ENCODE measurements at places on chromosomes 3 and 15. TPM values are rescaled to one million over a fixed set of nuclear protein-coding genes. Genes with fewer than 3 reads are reported as not detected.

Gene CHL1
- 0.14 TPM for polyA plus RNA-seq

Gene SLC6A11
- 9.4 TPM for polyA plus RNA-seq

Gene MAP4
- 180 TPM for polyA plus RNA-seq

Gene CHMP2B
- 17.0 TPM for polyA plus RNA-seq

DNA sequence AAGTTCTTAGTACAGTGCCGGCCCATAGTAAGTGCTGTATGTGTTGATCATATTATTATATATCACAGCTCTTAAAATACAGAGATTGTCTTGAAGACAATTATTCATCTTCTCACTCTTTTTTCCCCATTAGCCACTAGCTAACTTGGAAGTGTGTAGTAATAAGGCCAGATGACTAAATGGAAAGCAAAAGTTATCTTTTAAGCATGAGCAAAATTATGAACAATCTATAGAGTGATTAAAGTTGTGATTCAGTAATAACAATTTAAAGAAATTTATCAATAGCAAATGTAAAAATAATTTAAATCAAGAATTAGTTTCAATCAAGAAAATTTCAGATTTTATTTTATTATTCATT lies 630.9 kb upstream of the TBL1XR1 start:
- H3K36me3 ChIP-seq, result no peaks in the 10 kb centered on the region
- peak overlapping the region; percentile 42 for H3K27ac ChIP-seq
- H3K27me3 ChIP-seq, result no peaks in the 10 kb centered on the region
- DNase-seq, result no peak
- H3K4me1 ChIP-seq, result peaks cover 30% of the 10 kb centered on the region
- no peak overlapping the region for H3K4me3 ChIP-seq

DNA sequence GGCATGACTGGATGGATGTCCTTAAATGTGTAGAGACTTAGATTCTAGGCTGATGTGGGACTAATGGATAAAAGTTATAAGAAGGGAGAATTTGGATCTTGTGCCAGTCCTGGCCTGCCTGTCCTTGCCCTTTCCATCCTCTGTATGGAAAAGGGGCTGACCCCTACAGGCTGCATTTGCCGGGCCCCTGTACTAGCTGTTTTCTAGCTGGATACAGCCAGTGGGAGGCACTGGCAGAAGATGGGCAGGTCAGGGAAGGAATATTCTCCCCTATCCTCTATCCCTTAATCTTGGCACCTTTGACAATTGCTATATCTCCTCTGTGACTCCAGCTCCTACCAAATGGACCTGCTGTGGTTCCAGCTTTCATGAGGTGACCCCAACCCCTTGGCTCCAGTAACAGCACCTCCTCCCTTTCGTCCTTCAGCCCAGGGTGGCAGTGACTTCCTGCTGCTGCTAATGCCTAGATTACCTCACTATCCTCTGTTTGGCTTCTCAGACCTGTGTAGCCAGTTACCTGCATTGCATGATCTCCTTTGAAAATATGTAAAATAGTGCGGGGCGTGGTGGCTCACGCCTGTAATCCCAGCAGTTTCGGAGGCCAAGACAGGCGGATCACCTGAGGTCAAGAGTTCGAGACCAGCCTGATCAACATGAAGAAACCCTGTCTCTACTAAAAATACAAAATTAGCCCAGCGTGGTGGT lies 6.2 kb upstream of the TNFAIP8L3 start:
- peaks cover 17% of the 10 kb centered on the region for H3K27me3 ChIP-seq
- no peak for DNase-seq
- H3K36me3 ChIP-seq, result no peaks in the 10 kb centered on the region

All from keratinocyte (primary cell).